ENCODE measurements at places on chromosomes 13 and 19.
A peak's percentile ranks its signal among the peaks of the same experiment; 100 is the strongest.

DNA sequence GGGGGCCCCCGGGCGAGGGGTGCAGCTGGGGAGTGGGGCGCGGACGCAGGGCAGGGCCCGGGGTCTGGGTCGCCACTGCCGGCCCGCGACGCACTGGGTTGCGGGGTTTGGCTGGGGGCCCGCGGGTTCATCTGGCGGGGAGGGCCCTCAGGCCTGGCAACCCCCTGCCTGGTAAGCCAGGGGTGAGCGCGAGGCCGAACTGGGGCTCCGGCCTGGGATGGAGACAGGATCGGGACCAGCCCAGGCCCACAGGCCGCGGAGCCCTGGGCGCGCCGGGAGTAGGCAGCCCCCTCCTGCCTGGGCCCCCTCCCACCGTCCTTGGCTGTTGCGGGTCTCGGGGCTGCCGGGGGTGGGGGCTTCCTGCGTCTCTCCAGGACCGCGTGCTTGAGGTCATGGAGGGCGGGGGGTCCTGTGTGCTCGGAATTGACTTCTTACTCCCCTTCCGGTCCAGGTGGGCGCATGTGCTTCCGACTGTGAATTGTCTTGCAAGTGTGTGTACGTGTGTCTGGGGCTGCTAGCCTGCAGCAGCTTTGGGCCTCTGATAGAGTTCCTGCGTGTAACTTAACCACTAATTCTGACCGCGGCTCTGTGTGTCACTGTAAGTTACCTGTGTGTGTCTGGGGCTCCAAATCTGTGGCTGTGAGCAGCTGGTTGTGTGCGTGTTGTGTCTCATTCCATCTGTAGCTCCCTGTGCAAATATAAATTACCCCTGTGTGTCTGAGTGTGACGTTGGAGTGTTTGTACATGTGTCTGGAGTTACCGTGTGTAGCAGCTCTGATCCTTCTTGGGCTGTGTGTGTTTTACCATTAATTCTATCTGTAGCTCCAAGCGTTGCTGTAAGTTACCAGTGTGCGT, 751 bp downstream of the GRAMD1A start:
- DNase-seq, result peak; percentile 53

GRCh38 chr13:98129059-98129746, 13.7 kb upstream of the FARP1 start:
- no peak for DNase-seq

GRCh38 chr19:6856749-6857372, 30.5 kb upstream of the ADGRE1 start:
- DNase-seq, result no peak

- no peak for DNase-seq
Measured at GRCh38 chr13:98556142-98556816, 20.6 kb downstream of the STK24 start.

DNA sequence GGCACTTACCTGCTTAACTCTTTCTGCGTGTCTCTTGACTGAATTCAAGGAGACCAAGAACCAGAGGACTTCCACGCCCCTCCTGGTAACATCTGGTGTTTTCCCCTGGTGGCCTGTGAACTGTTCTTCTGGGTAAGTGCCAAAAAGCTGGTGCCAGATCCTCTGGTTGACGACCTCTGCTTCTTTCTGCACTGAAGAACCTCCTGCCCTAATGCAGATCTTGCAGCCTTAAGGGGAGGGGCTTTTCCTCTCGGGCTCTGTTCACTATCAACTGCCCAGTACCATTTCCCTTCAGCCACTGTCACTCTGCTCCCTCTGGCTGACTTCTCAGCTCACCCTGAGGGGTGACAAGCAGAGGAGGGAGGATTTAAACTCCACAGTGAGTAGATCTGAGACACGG, 6.1 kb upstream of the ERVV-1 start:
- DNase-seq, result no peak

- no peak for DNase-seq
Measured at GRCh38 chr19:7751157-7751783, 3.9 kb upstream of the CD209 start.
